NCI-H524 (cell line): ENCODE measurements at places on chromosomes 11 and 22.
A peak's percentile ranks its signal among the peaks of the same experiment; 100 is the strongest.

- no peak for DNase-seq
Observed at GRCh38 chr22:41885116-41885515, 29.8 kb downstream of the SHISA8 start.

DNA sequence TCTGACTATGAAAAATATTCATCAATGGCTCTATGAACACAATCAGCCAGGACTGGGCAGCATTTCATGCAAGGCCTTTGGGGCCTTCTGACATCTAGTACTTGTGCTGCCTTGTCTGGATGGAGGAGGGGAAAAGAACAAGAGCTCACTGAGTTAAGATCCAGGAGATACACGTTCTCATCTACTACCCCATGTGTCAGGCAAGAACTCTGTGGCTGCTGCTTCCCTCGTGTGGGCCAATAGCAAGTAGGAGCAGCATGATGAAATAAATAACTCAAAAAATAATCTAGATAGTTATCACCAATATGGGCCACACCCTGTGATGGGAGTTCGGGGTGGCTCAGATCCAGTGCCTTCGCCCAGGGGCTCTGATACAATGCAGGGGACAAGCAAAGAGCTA lies 7.3 kb downstream of the KCNE3 start:
- DNase-seq = no peak

DNA sequence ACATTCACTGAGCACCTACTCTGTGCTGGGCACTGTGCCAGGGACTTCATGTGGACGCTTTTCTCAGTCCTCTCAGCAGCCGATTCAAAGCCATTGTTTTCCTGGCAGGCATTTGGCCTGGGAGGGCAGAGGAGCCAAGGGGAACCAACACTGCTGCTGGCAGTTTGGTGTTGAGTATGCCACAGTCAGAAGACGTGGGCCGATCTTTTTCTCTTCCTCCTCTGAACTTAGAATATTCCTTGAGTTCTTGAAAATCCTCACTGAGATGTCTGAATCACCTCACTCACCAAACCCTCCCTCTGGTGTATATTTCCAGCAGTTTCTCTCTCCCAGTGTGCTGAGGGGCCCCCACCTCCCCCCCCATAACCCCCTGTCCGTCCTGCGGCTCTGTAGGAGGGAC lies 114.5 kb upstream of the CRYBB3 start:
- no peak for DNase-seq

DNA sequence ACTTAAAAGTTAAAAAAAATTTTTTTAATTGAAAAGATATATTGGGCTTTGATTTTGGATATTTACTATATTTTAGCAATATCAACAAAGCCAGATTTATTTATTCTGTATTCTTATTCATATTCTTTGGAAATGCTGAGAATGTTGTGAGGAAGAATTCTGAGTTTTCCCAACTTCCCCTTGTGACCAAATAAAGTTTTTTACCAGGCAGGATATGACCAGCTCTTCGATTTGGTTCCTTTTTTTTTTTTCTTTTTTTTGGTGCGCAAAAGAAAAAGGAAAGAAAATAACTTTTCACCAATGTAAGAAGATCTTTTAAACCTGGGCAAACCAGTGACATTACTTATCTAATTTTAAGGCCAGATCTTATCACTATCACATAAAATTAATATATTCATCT lies 12.9 kb downstream of the TCP11L1 start:
- no peak for DNase-seq

GRCh38 chr11:9708544-9708943 lies 44.7 kb downstream of the SWAP70 start:
- DNase-seq = no peak

DNA sequence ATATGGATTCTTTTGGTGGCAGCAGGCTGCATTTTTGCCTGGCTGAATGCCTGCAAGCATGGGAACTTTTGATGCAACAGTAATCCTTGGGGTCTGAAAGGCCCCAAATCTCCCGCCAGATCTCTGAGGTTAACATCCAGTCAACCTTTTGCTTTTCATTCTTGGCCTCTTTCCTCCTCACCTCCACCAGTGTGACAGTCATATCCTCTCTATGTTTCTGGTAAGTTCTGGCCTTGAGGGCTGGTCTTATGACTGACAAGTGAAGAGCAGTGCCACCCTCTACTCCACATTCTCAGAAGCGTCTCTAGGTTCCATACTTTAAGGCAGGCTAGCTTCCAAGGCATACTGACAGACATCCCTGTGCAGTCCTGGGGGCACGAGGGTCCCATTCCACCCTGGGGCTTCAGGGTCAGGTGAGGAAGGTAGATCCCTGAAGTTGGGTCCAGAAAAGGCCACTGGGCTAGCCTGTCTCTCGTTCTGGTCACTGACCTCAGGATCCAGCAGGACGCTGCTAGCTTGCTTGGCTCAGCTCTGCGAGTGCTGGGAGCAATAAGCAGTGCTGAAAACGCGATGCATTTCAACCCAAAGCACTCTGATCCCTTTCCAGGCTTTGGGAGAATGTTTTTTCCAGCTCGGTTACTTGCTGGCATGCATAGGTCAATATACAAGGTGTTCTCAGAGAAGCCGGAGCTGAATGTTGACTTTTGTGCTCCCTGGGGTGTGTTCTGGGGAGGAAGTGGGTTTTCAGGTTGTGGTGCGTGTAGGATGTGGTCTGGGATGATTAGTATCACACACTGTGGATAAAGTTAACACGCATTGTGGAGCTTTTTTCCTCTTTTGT lies 75.2 kb downstream of the PTPRJ start:
- DNase-seq = no peak

DNA sequence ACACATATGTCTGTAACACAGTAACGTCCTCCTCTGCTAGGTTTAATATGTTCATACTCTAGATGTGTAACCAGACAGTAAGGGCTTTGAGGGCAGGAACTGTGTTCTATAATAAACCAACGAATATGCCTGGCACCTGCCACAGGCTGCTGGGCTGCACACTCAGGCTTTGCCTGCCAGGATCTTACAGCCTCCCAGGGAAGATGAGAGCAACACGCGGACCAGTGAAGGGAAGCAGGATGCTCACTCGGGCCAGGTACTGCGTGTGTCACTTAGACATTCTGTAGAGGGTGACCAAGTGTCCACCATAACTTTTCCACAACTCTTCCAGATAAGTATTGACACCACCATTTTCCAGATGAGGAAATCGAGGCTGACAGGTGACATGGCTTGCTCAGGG lies 21.7 kb upstream of the BAIAP2L2 start:
- DNase-seq = no peak

DNA sequence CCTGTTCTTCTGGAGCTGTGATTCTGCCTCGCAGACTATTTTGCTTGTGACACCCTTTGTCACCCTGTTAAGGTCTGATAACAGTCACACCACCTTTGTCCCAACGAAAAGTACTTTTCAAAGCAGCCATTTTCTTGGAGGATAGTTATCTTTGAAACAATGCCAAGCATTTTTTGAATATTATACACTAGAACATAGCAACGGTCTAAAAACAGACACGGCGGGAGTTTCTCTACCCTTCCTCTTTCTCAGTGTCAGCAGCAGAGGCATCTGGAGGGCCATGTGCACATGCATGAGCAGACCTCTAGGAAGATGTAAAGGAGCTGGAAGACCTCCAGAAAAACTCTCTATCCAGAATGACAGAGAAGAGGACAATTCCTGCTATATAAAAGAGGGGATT lies 86.5 kb downstream of the TRPC6 start:
- DNase-seq = no peak

DNA sequence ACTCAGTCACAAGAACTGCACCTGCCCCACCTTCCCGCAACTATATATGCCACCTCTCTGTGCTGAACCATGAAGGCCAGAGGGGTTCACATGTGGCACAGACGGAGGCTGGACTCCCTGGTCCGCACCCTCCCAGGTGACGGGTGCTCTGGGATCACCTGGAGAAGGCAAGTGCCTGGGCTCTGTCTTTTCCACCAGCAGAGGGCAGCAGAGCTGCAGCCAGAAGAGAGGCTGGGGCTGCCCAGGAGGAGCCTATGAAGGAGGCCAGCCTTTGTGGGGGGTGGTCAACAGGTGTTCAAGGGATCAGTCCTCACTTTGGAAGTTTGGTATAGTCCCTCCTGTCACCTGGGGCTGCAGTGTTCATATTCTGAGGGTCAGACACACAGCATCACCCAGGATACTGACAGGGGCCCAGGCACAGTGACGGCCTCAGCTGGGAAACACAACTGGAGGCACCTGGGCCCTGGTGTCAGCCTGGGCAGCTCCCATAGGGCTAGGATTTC lies 39.2 kb upstream of the IGLL5 start:
- DNase-seq = peak; percentile 56

- DNase-seq = no peak
Observed at GRCh38 chr11:129972611-129973010, 30.0 kb downstream of the PRDM10 start.

DNA sequence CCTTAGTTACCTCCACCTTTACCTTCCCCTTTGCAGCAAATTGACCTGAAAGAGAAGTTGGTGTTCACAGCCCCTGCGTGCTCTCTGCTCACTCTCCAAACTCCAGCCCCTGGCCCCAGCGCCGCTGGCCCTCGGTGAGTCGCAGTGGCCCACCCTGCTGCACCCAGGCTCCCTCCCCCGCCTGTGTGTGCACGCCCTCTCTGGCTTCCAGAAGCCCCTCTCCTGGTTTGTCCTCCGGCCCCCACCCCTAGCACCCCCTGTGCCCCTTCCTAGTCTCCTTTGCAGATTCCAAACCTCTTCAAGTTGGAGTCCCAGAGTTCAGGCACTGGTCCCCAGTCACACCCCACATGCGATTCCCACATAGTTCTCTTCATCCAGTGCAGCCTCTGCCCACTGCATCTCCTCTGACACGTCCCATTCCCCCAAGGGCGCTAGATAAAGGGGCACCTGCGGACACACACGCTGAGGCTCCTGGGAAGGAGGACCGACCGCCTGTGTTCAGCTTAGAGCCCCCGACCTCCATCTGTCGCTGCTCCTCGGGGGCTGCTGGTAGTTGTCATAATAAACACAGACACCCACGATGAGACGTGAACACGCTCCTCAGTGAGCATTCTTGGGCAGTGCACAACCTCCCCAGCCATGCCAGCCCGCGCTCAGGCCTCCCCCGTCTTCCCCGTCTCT lies 1.5 kb upstream of the PHRF1 start:
- no peak for DNase-seq

DNA sequence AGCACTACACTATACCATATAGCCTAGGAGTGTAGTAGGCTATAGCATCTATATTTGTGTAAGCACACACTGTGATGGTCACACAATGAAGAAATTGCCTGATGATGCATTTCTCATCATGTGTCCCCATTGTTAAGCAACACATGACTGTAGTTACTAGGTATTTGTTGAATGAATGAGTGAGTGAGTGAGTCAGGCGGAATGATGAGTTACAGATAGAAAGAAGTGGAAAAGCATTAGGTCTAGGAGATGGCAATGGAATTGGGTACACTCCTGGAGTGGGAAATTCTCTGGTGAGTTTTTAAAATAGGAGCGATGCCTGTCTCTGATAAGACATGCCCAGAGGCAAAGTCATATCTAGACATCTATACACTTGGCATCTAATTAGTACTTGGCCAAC lies 160.5 kb upstream of the TBCEL start:
- no peak for DNase-seq

GRCh38 chr11:69510471-69511357 lies 29.3 kb downstream of the LINC01488 start:
- no peak for DNase-seq
